GM23248 (cell line): ENCODE measurements at places on chromosomes 6 and 20.

- no peak for DNase-seq
Measured at GRCh38 chr6:96823743-96824142, 13.5 kb downstream of the GPR63 start.

DNA sequence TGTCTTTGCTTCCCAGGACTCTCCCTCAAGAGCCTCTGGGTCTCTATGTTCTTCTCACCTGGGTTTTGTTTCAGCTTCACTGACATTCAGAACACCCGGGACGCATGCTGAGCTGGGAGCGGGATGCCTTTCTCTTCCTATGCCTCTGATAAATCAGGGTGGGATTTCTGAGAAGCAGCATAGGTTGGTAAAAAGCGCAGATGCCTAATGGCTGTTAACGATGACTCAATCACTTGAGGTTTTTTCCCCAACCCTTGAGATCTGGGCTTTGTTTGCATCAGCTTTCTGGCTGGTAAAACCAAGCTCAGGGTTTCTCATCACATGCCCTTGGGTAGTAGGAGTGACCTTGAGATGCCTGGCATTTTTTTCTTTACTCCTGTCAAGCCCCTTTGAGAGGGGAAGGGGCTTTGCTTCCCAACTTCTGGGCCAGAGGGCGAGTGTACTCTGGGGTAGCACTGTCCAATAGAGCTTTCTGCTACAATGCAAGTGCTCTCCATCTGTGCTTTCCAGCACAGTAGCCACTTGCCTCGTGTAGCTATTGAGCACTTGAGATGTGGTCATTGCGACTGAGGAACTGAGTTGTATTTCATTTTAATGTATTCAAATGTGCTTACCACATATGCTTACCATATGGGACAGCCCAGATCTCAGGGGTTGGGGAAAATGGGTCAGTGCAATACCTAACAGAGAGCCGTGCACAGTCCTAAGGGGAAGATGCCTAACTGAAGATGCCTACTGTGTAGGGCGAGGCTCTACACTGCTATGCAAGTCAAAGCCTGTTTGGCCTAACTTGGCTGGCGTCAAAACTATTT lies 69.1 kb downstream of the PPP1R14C start:
- peak; percentile 30 for DNase-seq

GRCh38 chr6:37731888-37732287 lies 34.2 kb upstream of the MDGA1 start:
- DNase-seq: no peak

- no peak for DNase-seq
Measured at GRCh38 chr20:23242556-23243180, 107.9 kb upstream of the NXT1 start.

- peak; percentile 66 for DNase-seq
Measured at GRCh38 chr6:140871911-140872310, 1260.8 kb upstream of the GJE1 start.

DNA sequence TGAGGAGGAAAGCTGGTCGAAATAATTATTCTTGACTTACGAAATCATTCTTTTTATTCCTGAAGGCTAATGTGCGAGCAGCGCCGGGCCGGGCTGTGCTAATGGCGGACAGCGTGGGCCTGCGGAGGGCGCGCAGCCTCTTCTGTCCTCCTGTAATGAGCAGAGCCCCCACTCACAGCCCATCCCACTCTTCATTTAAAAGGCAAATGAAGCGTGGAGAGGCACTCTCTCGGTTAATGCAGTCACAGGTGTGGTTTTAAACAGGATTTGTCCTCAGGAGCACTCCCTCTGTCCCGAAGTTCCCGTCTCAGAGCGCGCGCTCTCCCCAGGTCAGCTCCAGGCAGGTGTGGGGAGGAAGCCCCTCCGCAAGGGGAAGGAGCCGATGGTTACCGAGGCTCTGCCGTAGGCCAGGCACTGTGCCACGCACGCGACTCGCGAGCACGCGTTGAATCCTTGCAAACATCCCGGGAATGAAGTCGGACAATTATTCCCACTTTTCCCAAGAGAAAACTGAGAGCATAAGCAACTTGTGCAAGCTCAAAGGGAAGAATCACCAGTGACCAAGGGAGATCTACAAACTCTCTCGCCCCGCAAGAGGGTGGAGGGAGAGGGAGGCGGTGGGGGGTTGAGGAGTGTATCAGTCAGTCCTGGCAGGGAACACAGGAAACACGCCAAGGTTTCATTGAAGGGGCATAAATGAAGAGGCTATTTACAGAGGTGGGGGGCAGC lies 35.5 kb upstream of the ZFAND3 start:
- DNase-seq: peak; percentile 75

DNA sequence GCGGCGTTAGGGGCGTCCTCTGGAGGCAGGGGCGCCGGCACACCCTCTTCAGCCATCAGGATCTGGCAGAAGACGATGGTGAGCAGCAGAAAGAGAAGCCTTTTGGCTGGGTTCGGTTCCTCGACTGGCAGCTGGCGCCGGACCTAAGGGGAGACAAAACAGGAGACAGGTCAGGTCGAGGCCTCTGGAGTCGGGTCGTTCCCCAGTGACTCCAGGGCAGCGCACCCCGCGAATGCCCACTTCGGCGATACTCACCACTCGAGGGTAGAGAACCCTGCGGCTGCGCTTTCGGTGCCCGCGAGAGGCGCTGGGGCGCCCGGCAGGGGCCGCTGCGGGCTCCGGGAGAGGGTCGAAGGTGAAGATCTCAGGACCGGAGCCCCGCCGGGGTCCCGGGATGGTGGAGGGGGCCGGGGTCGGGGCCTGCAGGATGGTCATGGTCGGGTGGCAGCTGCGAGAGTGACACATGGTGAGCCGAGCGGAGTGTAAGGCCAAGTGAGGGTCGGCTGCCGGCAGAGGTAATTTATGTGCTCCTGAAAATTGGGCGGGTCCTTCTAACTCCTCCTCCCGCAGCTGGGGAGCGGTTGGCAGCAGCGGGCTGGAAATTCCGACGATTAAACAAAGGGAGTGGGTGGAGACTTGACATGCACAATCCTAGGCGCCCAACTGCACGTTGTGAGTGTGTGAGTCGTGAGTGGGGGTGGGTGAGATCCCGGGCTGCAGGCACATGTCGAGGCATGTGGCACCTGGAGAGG lies at the start of gene IER3:
Gene IER3, minus strand, starts transcription at position 494 of the 752 bp plus-strand sequence. Its CDS starts 29 bp downstream, at position 465.
- peak; percentile 95 for DNase-seq

GRCh38 chr20:55159230-55159629 lies 683.8 kb downstream of the DOK5 start:
- DNase-seq: no peak

- peak; percentile 32 for DNase-seq
Measured at GRCh38 chr20:33914919-33915318, 78.8 kb upstream of the RALY start.

- no peak for DNase-seq
Measured at GRCh38 chr6:52498538-52499017, 78.3 kb downstream of the TRAM2 start.

DNA sequence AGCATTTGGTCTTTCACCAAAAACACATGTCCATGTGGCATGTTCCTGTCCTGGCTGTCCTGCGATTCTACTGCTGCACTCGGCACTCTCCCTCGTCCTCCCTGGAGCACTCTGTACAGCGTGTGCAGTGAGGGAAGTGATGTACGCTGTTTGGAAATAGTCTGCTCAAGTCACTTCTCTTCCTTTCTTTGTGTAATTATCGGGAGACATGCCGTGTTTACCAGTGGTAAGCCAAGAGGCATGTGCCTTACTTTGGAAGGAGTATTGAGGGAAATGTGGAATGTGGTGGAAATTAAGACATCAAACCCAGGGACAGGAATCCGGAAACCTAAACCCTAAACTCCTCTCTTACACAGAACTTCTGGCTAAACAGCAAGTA lies 268.5 kb upstream of the FOXQ1 start:
- peak; percentile 33 for DNase-seq

DNA sequence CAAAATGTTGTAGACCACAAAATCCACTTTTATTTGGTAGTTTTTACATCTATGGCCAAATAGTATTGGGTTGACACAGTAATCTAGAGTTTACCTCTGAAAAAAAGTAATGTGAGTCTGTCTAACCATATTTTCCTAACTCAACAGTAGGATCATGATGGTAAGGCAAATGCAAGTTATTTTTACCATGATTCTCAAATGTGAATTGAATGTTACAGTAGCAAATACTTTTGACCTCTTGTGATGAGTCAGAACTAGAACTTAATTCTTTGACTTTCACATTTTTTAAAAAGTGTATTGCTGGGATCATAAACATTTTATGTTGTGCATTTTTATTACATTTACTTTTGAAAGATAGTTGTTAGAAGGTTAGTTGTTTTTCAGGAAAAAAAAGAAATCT lies 22.0 kb downstream of the RNF146 start:
- peak; percentile 25 for DNase-seq

DNA sequence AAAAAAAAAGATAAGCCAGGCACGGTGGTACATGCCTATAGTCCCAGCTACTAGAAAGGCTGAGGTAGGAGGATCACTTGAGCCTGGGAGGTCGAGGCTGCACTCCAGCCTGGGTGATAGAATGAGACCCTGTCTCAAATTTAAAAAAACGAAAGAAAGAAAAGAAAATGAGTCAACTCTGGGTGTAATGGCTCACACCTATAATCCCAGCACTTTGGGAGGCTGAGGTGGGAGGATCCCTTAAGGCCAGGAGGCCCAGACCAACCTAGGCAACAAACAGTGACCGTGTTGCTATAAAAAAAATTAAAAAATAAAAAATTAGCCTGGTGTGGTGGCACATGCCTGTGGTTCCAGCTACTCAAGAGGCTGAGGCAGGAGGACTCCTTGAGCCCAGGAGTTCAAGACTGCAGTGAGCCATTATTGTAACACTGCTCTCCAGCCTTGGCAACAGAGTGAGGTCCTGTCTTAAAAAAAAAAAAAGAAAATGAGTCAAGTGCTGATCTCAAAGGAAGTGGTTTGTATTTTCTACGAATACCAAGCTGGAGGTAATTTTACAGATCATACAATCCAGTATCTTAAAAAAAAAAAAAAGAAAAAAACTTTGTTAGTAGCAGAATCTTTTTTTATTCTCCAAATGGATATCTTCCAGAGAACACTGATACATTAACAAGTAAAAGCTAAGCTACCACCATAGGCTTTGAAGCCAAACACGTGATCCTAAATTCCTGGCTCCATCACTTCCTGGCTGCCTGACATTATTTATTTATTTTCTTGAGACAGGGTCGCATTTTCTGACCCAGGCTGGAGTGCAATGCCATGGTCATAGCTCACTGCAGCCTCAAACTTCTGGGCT lies 5.7 kb downstream of the COMMD7 start:
- peak; percentile 78 for DNase-seq

GRCh38 chr6:137709424-137710236 lies 157.4 kb upstream of the TNFAIP3 start:
- peak; percentile 83 for DNase-seq
